ENCODE measurements at places on chromosomes 12 and 14. TPM values are rescaled to one million over a fixed set of nuclear protein-coding genes. Genes with fewer than 3 reads are reported as not detected.

PCED1B gene
- 2.0 TPM for total RNA-seq

DNA sequence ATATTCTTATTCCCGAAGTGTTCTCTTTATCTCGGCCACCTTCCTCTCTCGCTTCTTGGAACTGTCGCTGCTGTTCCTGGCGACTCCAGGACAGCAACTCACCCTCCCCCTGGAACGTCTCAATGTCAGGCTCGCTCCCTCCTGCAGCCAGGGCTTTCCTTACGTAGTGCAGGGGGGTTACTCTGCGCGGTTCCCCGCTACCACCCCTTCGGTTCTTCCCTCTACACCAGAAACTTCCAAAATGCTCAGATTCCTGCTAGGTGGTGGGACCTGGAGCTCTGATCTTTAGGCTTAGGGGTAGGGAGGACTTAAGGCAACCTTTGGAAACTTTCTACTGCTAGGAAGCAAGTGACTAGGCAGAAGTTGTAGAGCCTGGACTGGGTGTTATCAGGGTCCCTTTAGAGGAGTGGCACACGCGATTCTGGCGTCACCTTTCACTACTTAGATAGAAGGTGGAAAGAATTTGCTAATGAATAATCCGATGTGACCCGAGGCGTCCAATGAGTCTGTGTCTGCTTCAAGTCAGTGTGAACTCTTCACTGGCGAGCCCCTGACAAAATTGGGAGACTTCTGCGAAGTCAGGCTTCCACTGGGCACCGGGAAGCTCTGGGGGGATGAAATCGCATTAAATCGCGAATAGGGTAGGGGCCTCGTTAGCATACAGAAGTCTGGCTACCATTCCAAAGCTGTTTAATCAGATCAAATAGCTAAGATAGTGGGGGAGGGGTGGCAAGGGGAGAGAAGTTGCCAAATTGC lies 900 bp upstream of the DPF3 start:
- DNase-seq, result no peak

DNA sequence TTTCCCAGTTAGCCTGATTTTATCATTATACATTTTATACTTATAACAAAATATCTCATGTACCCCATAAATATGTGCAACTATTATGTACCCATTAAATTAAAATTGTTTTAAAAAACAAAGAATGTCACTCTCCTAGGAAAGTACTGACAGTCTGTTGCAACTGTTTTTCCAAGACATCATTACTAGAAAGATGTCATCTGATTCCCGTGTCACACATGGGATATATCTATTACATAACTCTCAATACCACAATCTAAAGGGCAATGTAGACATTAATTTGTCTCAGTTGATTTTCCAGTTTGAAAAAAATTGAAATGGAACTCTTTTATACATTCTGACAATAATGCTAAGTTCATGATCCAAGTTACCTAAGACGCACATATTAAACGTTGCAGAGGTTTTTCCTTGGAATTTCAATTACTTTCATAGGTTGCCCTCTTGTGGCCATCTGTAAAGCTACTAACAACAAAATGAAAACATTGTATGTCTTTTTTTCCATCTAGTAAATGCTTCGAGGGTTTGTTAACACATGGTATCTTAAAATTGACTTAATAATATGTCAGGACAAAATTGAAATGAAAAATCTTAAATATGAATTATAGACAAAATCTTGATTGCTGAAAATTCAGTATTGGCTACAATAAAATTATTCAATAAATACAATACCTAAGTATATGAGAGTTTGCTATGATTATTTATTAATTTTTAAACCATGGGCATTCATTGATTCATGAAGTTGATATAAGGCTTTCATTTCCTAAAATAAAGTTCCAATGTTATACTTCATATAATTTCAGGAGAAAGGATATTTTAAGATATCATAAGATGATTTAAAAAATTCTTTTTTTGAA lies 131.6 kb downstream of the PPFIA2 start:
- no peak for DNase-seq

DNA sequence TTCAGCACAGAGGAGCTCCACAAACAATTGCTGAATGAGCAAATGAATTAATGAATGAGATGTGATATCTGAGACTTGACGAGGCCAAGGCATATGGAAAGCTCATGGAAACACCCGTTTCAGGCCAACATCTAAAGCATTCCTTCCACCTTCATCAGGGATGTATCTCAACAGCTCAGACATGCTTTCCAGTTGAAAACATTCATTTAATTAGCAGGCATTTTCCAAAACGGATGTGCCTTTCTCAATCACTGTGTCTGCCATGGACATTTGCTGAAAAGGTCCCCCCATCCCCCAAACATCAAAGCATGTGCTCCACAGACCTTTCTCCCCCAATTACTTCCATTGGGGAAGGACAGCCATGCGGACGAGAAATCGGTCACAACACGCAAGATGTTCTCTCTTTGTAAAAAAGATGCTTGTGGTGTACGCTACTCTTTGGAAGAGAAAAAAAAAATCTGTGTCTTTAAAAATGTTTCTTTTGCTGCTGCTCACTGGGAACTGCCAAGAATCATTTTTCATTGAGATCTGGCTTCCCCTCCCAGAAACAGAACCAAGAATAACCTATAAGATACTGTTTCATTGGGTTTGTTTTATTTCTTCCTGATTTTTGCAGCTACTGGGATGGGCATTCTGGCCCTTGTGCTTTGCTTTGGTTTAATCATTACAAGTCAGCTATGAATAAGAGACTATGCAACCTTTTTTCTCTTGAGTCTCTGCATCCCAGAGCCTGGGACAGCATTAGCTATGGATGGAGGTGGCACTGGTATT lies 528.2 kb downstream of the MED13L start:
- no peak for DNase-seq

- no peak for DNase-seq
Measured at GRCh38 chr12:49843411-49843810, 505 bp upstream of the BCDIN3D start.

Measured in right cardiac atrium (tissue), 5 donors.